AG08396 (cell line): ENCODE measurements at places on chromosomes 3 and 15.

DNA sequence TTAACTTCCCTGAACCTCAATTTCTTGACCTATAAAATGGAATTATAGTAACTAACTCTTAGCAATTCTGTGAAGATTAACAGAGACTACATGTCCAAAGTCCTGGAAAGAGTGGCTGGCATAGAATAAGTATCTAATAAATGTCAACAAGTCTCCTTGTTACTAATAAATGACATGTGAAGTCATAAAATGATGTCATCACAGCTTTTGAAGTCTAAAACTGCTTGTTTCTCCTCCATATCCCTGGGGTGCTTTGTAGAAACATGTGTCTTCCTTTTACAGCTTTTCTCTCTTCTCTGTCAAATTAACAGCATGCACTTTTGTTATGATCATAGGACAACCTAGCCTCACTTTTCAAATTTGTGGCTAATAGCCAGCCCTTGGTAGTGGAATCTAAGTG, 510.2 kb downstream of the NTRK3 start:
- no peak for DNase-seq

- no peak for DNase-seq
These were observed 121.4 kb downstream of the OCA2 start for GRCh38 chr15:27977696-27978095.

GRCh38 chr3:122902326-122902725, 107.5 kb downstream of the SLC49A4 start:
- DNase-seq, result no peak

GRCh38 chr15:43126356-43126755, 7.0 kb upstream of the TMEM62 start:
- no peak for DNase-seq

- DNase-seq, result no peak
These were observed 32.3 kb downstream of the SLCO3A1 start for GRCh38 chr15:91885714-91886270.

GRCh38 chr15:33309602-33310276, 1.0 kb upstream of the RYR3 start:
- DNase-seq, result no peak

- no peak for DNase-seq
These were observed 35.4 kb downstream of the FXR1 start for GRCh38 chr3:180947761-180948390.

- no peak for DNase-seq
These were observed 1.1 kb upstream of the FBLN2 start for GRCh38 chr3:13547591-13548371.

GRCh38 chr15:51774916-51775315, 23.5 kb downstream of the TMOD2 start:
- DNase-seq, result no peak

DNA sequence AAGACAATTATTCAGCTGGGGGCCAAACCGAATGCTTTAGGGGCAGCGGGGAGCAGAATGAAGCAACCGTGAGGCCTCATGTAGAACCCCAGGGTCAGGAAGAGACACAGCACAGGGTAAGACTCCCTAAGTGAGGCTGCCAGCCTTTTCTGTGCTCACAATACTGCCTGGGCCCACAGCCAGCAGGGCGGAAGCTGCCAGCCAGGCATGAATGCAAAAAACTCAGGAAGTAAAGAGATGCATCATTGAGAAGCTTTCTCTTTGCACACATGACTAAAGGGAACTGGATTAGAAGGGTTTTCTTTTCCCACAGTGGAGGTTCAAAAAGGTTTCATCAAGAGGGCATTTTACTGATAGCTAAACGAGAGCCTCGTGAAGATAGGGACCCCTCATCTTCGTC, 33.3 kb downstream of the CA12 start:
- DNase-seq, result peak; percentile 65

GRCh38 chr3:59508273-59508672, 458.4 kb upstream of the CFAP20DC start:
- DNase-seq, result no peak

- peak; percentile 39 for DNase-seq
These were observed 170.3 kb downstream of the MOBP start for GRCh38 chr3:39637807-39638206.

- no peak for DNase-seq
These were observed 117.2 kb downstream of the ADCY5 start for GRCh38 chr3:123331651-123332050.

GRCh38 chr3:66467996-66468735, 32.7 kb downstream of the LRIG1 start:
- no peak for DNase-seq

- DNase-seq, result no peak
These were observed 212.5 kb upstream of the UBE2E1 start for GRCh38 chr3:23592961-23593931.

DNA sequence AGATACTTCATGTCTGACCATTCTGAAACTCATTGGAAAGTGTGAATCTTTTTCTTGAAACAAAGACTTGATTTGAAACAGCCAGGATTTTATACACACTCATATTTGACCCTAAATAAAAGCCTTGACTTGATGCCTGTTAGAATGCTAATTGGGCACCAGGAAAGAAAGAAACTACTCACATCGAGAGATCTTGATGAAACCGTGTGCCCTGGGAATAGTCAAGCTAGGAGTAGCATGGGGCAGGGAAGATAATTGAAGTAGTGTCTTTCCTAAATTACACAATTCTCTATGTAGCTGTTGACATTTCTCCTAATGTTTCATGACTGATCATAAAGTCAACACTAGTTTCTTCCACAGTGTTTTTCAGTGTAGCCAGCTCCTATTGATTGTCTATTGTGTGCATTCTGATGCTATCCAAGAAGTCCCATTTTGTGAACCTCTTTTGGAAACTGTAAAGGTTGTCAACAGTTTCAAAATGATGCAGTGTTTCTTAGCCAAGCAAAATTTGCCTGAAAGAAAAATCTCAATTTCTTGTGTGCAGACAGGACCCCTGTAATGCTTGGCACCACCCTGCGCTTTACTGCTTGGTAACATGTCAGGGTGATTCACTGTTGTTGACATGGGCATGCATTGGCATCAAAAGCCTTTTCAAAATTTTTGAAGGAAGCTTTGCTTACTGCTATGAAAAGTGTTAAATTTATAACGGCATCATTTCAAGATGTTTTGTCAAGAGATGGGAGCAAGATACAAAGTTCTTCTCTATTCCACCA, 52.5 kb upstream of the OTOL1 start:
- no peak for DNase-seq

DNA sequence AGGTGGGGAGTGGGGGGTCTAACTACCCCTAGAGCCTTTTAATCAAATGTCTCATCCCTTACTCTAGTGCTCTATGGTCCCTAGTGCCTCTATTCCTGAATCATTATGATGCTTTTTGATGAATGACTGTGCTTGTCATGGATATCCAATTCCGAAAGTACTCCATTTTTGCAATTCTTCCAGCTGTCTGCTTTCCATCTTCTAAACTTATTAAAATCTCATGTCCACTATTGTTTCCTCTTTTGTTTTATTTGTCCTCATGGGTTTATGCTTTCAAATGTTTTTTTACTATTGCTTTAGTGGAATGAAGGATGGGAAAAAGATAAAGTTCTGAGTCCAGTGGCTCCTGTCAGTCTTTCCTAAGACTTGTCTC, 77.2 kb upstream of the KCNMB2 start:
- DNase-seq, result no peak

DNA sequence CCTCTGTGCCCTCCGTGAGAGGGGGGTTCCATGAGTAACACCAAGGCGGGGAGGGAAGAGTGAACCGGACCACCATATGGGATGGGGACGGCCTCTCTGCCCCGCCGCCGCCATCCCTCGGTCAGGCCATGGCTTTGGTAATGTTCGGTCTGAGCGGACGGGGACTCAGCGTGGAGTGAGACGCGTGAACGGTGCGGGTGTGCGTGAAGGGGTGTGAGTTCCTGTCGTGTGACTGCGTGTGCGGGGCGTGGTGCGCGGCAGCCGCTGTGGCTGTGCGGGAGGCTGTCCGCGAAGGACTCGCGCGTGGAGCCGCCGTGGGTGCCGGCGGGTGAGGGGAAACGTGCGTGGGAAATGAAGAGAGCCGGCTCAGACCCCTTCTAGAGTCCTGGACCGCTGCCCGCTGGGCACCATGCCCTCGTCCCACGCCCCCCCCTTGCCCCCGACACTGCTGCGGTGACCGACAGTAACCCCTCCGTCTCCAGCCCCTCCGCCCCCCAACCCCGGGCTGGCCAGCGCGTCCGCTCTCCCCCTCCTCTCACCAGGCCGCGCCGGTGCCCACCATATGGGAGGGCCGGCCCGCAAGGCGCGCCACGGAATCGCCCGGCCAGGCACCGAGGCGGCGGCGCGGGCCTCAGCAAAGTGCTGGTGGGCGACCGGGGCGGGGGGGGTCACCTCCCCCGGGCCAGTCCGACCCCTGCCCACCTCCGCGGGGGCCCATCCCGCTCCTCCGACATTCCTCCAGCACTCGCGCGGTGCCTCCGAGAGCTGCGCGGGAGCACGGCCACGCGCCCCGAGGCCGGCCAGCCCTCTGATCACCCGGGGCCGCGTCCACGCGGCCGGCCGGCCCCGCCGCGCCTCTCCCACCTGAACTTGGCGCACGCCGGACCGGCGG, 589 bp downstream of the KLF15 start:
- DNase-seq, result peak; percentile 49

DNA sequence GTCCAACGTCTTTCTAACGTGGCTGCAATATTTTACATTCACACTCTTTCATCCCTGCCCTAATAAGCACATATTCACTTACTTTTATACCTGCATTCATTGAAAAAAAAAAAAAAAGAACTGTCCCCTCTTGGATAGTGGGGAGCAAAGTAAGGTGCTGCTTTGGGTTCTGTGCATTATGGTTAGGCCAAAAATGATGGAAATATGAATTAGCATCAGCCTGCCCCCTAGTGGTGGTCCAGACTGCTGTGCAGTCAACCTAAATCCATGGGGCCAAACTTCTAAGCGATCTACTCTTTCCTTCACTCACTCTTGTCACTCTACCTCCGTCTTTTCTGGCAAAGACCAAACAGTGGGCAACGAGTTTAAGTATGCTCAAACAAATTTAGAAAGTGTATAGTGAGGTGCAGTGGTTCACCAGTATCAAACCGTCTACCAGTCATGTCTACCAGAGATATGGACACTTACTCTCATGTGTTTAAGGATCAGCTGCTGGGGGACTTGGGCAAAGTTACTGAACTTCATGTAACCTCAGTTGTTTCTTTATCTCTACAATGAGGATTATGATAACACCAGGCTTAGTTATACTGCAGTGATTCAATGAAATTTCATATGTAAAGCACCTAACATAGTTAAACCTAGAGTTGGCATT, 61.5 kb upstream of the GRM7 start:
- peak; percentile 8 for DNase-seq

- peak; percentile 40 for DNase-seq
These were observed 138.8 kb upstream of the PLXND1 start for GRCh38 chr3:129745253-129745652.

GRCh38 chr15:99562238-99562637, 3.5 kb upstream of the MEF2A start:
- DNase-seq, result no peak

DNA sequence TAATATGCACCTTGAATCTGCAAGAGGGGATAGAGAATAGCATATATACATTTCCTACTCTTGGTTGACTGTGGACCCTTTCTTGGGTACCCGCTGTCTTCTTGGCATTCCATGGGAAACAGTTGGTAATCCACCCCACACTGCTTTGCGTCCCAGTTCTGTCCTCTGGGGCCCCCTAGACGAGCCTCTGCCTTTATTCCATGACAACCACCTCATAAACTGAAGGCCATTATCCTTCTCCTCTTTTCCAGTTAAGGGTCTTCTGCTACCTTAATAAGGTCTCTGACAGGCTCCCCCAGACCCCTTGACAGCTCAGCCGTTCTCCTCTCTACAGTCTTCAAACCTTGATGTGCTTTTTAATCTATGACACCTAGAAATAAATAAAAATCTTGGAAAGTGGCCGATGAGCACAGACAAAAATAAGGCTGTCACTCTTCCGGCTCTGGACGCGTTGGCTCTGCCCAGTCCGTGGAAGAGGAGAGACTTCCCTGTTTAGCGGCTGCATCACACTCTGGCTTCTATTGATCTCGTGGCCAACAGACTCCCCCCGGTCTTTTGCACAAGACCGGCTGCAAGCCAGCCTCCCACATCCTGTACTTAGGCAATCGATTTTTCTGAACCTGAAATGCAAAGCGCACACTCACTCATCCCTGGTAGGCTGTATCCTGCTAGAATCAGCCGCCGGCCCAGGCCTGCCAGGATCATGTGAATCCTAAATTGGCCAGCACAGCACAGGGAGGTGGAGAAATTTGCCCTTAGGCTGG, 251.0 kb upstream of the TLE3 start:
- DNase-seq, result no peak

DNA sequence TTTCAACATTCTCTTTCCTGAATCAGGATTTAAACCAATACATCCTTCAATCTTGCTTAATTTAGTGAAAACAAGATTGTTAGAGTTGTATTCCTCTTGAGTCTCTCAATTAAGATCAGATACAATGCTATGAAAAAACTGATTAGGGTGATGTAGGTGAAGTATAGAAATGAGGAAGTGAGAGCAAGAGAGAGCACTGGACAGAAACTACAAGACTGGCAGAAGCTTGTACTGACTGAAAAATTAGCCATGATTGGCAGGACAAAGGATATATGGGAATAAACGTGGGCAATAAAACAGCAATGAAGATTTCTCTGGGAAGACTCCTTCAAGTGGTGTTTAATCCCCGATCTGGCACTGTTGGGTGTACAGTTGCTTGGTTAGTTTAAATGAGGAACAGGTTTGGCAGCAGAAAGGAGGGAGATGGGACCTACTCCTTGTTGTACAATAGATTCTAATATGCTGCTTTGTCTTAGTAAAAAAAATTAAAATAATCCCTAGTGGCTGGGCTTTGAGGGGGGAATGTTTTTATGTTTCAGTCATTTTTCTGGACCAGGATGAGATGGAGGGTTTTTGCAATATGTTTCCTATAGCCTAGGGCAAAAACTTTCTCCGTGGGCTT, 252.7 kb downstream of the SLC9A9 start:
- DNase-seq, result no peak

DNA sequence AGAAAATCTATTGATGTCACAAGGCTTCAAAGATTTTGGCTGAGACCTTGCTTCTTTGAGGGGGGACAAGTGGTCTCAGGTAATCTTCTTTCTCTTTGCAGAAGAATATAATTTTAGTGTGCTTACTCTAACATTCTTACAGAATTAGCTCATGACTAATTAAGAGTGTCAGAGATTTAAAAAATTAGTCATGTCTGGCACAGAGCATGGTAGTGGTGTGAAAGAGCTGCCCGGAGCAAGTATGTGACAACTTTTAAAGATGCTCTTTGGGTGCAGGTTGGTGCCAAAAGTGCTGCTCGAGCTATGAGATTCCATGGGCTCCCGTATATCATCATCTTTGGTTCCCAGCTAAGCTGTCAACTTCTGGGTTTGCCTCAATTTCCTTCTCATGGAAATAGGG, 31.1 kb downstream of the CYP19A1 start:
- no peak for DNase-seq

GRCh38 chr15:78133801-78134200, 2.6 kb upstream of the CIB2 start:
- no peak for DNase-seq

GRCh38 chr3:78799681-78800080, 968.1 kb downstream of the ROBO1 start:
- no peak for DNase-seq

DNA sequence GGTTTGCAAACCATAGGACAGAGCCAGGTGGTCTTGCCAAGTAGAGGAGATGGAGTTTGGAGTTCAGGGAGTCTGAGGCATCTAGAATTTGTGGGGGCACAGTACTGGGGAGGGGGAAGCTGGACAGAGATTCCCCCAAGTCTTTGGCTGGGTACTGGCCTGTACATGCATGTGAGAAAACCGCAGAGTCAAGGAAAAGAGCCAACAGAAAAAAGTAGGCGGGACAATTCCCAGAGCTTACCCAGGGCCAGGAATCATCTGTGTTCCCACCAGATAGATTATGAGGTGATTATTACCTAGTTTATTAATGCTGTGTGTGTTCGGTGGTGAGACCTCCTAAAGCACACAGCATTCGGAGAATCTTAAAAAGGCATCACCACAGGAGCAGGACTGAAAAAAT, 11.3 kb downstream of the LYSMD4 start:
- DNase-seq, result no peak
